ENCODE measurements at places on chromosomes 3 and 15.

DNA sequence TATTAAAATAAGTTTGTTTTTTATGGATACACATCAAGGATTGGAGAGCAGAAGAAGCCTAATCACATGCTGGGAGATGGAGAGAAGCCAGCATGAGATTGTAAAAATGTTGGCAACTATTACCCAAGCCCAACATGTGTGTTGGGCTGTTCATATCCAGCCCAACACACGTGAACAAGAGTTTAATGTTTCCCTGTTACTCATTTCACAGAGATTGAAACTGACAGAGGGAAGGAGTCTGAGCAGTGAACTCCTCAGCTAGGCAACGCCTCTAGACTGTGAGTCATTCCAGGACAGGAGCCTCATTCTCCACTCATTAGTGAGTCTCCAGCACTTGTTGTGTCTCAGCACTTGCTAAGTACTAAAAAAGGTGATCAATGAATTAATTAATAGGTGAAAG lies 43.2 kb upstream of the CMSS1 start:
- DNase-seq, result no peak

GRCh38 chr15:74244822-74245341 lies 8.8 kb downstream of the CCDC33 start:
- DNase-seq, result no peak

- DNase-seq, result no peak
Observed at GRCh38 chr15:40388941-40389823, 6.7 kb downstream of the KNSTRN start.

GRCh38 chr3:7166460-7166859 lies 305.5 kb downstream of the GRM7 start:
- no peak for DNase-seq

DNA sequence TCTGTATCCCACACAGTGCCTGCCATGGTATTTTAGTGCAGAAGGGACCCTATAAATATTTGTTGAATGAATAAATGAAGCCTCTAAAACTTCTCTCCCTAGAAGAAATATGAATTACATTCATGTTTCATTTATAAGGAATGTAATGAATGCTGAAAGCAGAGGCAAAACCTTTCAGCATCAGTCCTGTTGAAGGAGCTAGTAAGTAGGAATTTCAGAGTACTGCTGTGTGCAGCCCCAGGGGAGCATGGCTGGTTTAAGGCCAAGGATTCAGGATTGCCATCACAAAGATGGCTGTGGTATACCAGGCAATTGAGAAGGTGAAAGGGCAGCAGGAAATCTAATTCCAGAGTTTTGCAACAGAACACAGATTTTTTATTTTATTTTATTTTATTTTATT lies 1131.4 kb downstream of the IGSF11 start:
- no peak for DNase-seq

- DNase-seq, result no peak
Observed at GRCh38 chr3:191329654-191330529, at the start of gene UTS2B. Gene UTS2B, minus strand, starts transcription at chr3:191330526. Its CDS starts 48,337 bp downstream, at chr3:191282189.

DNA sequence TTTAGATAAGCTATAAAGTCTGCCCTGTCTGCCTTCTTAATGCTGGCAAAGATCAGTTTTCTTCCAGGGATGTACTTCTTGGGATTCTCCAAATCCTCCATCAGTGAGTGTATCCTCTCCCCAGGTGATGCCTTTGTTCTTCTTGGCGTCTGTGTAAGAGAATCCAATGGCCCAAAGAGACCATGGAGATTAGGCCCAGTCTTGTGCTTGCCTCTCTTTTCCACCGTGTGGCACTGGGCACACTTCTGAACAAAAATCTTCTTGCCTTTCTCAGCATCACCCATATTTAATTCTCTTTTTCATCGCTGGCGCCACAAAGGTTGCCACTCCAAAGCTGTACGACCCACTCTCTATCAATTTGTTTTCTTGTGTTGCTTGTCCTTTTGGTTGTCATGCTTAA lies 32.2 kb upstream of the TAMM41 start:
- DNase-seq, result no peak
